ENCODE measurements at places on chromosomes 3 and 15.
A peak's percentile ranks its signal among the peaks of the same experiment; 100 is the strongest.

DNA sequence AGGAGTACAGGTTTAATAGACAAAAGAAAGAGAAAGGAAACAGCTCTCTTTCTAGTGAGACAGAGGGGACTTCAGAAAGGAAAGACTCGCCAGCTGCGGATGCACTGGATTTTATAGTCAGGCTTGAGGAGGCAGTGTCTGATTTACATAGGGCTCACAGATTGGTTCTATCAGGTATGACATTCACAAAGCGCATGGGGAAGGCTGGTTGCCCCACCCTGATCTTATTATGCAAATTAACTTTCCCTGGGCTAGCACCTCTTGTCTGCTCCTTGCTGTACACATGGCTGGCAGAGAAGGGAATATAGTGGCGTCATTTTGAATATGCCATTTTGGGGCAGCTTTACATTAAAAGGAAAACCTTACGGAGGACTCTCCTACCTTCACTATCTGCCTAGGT, 938.4 kb upstream of the SEMA6D start:
- no peak for DNase-seq

GRCh38 chr15:68634531-68634930, 55.7 kb downstream of the CORO2B start:
- no peak for DNase-seq

GRCh38 chr3:116018646-116019045, 395.3 kb downstream of the GAP43 start:
- no peak for DNase-seq

GRCh38 chr3:128745742-128746141, 19.8 kb downstream of the RAB7A start:
- DNase-seq, result no peak

DNA sequence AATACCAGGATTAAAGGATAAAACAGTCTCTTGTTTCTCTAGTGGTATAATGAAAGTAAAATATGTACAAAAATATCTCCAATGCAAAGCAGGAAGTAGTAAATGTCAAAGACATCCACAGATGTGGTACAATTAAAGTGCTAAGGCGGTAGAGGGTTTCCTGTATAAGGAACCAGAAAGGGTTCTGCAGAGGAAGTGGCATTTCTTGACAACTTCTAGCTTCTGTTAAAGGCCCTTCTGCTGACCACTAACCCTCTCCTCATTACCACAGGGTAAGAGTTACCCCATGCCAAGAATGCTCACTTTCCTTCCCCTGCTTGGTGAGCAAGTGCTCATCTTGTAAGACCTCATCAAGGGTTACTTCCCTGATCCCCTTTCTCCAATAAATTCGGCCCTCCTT, 883.6 kb upstream of the NR2F2 start:
- peak; percentile 1 for DNase-seq

DNA sequence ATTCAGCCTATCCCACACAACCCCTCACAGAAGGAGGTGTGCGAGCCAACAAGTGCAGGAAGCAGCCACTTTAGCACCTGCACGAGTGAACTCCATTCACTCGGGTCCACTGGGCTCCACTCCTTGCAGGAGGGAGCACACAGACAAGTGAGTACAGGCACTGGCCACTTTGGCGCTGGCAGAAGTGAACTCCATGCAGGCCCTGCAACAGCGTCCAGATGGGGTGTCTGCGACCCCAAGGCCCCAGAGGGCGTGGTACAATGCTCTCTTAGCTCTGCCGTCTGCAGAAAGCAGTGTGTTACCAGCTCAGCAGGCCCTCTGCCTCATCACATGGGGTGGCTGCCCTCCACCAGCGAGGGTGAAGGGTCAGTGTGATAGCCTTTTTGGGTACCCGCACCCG, 388.0 kb upstream of the CNTN4 start:
- no peak for DNase-seq

- DNase-seq, result no peak
Measured at GRCh38 chr15:39140060-39140604, 440.7 kb upstream of the THBS1 start.

GRCh38 chr3:58013973-58014649, 5.9 kb downstream of the FLNB start:
- DNase-seq, result no peak
